ENCODE measurements at places on chromosomes 2 and 18. TPM values are rescaled to one million over a fixed set of nuclear protein-coding genes. Genes with fewer than 3 reads are reported as not detected.

DNA sequence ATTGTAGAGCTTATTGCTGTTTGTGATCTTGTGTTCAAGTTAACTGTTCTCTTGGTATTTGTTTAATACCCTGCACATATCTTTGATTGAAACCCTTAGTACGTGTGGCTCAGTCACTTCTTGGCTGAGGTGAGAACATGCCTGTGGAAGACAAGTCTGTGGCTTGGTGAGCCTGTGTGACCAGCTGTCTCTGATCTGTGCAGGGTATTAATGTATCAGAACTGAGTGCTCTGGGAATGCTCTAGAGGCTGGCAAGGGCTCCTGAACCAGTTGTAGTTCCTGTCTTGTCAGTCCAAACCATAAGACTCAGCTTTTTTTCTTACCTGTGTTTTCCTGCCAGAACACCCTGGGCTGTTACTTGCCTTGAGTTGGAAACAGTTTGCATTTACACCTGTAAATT lies 52.4 kb upstream of the EPHA4 start:
- DNase-seq, result no peak

The KCNIP3 gene
- total RNA-seq, result not detected

- DNase-seq, result no peak
These were observed 108.1 kb downstream of the TPO start for GRCh38 chr2:1521191-1521877.

The TMSB10 gene
- total RNA-seq, result 2,060 TPM

The CPLX4 gene
- total RNA-seq, result not detected

- DNase-seq, result no peak
These were observed 32.2 kb upstream of the MAT2A start for GRCh38 chr2:85506768-85507181.

- no peak for DNase-seq
These were observed 211.1 kb upstream of the FAM98A start for GRCh38 chr2:33810046-33810835.

DNA sequence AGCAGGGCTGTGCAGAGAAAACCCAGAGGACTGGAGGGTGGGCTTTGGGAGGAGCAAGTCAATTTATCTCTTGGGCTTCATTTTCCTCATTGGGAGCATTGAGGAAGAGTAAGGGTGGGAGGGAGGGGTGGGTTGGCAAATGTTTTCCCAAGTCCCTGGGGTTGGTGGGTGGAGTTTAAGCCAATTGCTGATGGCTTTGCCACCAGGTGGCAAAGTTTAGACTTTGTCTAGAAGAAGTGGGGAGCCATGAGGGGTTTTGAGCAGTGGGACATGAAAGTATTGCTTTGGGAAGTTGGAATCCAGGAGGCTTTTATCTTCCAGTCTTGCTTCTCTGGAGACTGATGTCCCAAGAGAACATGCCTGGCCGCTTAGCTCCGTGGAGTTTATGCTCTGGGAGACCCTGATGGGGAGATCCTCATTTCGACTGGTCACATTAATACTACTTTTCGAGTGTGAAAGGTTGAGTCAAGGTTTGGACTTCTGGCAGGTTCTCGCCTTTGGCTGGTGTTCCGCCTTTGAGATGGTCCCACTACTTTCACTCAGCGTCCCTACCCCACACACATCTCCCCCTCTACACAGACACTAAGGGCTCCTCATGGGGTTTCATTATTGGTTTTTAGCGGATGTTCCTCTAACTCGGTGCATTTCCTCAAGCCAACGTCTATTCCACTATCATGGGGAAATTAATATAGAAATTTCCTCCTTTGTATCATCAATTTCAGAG lies 126.7 kb downstream of the PRKCE start:
- no peak for DNase-seq

- no peak for DNase-seq
These were observed 123.7 kb downstream of the PIEZO2 start for GRCh38 chr18:11025671-11026070.

GRCh38 chr18:22765896-22766295 lies 167.2 kb upstream of the RBBP8 start:
- DNase-seq, result no peak

DNA sequence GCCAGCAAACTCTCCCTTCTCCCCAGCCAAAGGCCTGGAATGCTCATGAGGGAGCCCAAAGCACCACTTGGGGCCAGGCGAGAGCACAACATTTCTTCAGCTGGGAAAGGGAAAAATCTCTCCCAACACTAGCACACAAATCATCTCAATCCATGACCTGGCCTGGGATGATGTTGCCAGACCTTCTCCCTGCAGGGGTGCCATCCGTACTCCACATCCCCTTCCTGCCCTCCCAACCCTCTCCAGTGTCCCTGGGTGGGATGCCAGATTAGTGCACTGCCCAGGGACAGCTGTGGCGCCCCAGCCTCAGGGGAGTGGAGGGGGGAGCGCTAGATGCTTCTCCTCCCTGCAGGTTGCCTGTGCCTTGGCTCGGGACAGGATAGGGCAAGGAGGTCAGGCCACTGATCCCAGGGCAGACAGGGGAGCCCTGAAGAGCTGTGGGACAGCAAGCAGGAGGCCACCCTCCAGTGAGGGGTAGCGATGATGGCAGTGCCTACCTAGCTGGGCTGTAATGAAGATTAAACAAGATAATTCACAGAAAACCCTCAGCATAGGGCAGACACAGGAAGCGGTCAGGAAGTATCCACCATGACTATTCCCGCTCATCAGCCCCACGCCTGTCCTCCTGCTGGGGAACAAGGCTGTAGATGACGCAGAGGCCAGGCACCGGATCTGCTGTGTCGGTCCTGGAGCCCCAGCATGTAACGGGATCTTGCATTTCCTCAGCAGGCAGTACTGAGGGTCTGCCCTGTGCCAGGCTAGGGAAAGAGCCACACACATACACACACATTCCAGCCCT lies 31.1 kb downstream of the SERTAD2 start:
- no peak for DNase-seq

DNA sequence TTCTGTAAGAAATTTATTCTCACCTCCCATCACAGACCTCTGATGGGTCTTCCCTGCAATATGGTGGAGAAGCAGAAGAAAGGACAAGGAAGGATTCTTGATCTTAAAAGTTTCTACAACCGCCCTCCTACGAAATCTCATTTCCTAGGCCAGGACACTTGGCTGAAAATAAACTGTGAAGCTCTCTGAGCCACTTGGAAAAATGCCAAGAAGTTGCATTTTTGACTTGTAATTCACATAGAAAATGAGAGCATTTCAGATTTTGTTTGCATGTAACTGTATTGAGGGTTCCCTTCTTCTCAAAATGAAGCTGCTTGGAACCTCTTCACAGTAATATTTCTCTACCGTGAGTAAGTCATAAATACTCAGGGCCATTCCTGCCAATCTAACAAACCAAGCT lies 458.3 kb upstream of the SLC14A2 start:
- DNase-seq, result no peak

GRCh38 chr18:75124991-75125381 lies 84.0 kb downstream of the PTGR3 start:
- no peak for DNase-seq

DNA sequence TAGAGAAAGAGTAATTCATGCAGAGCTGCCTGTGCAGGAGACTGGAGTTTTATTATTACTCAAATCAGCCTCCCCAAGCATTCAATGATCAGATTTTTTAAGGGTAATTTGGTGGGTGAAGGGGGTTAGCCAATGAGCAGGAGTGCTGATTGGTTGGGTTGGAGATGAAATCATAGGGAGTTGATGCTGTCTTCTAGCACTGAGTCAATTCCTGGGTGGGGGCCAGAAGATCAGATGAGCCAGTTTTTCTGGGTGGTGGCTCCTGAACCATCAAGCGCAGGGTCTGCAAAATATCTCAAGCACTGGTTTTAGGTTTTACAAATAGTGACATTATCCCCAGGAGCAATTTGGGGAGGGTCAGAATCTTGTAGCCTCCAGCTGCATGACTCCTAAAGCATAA lies 312.8 kb upstream of the THSD7B start:
- no peak for DNase-seq

DNA sequence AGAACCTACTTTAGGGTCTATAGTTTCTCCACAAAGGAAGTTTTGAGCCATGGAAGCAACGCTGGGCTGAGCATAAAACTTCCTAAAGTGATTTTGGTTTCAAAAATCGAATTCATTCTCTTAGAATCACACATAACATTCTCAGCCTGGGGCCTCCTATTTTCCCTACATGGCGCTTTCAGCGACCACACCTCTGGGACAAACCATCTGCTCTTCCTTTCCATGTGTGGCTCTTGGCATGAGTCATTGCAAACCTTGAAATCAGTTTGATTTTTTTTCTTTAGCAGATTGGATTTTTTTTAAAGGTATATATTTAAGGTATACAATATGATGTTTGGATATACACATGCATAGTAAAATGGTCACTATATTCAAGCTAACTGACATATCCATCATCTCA lies 72.5 kb upstream of the APCDD1 start:
- no peak for DNase-seq

DNA sequence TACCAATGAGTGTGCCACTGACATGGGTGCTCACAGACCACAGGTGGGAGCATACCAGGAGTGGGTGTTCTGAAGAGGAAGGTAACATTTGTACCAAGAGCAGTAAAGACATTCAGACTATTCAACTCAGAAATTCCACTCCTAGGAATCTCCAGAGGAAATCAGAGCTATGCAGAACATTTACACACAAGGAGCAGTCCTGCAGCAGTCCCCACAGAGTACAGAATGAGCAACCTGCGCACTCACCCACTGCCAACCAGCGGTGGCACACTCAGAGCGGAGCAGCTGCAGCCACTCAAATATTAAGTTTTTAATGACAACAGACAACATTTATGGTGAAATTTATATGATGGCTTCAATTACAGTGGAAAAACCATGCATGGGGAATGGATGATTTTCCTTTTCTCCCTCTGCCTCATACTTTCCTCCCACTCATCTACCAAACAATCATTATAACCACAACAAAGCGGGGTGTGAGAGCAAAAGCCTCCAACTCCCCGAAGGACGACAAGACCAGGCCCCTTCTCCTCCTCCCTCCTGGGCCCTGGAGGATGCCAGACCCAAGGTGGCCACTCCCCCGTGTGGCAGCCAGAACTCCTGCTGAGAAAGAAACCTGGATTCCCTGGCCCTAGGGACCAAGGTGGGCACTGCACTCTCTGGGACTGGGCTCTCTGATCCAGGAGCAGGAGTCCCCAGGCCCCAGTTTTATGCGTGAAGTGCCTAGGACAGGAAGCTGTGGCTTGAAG lies 5.4 kb downstream of the HS6ST1 start:
- DNase-seq, result no peak

The IL36B gene
- not detected for total RNA-seq

DNA sequence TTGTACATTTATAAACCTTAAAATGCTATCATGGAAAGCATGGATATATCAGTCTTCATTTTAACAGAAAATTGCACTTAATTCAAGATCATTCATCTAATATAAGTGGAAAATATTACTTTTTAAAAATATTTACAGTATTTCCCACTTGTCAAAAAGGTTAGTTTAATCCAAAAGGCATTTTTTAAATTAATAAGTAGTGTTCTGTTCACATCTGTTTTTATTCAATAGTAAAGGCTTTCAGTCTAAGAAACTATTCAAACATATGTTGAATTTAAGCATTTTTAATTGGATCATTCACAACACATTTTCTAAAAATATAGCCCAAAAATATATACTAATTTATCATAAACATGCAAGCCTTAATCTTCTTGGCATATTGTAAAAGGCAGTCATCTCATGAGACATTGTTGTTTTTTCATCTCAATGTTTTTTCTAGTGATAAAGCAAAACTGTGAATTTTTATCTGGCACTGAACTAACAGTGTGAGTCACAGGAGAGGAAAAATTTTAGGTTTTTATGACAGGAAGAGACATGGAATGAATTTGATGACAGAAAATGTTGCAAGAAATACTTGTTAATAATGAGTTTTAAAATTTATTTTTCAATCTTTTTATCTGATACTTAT lies 1642.5 kb upstream of the TMEFF2 start:
- DNase-seq, result no peak

DNA sequence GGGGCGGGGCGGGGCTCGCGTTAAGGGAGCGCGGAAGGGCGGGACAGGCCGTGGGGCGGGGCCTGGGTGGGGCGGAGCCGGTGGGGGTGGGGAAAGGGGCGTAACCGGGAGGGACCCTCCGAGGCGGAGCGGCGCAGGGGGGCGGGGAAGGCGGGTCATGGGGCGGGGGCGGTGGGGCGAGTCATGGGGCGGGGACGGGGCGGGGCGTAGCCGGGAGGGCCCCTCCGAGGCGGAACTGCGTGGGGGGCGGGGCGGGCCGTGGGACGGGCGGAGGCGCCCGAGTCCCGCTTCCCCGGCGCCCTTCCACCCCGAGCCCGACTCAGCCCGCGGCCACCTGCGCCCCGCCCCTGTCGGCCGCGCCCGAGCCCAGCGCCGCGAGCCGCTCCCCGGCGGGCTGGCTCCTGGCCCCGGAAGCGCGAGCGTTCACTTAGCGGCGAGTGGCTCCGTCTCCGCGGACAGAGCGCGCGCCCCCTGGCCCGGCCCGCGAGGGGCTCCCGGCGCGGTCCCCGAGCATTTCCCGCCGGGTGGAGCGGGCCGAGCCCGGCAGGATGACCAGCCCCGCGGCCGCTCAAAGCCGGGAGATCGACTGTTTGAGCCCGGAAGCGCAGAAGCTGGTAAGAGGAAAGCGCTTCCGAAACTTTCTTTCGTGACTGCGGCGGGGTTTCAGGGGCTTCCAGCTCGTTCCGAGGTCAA lies 64.7 kb downstream of the LRRFIP1 start:
- DNase-seq, result peak; percentile 95
